GOT3 (cell line): ENCODE measurements at places on chromosomes 16 and 17.
A peak's percentile ranks its signal among the peaks of the same experiment; 100 is the strongest.

GRCh38 chr17:72672729-72673128 lies 419.8 kb downstream of the SLC39A11 start:
- no peak for DNase-seq

DNA sequence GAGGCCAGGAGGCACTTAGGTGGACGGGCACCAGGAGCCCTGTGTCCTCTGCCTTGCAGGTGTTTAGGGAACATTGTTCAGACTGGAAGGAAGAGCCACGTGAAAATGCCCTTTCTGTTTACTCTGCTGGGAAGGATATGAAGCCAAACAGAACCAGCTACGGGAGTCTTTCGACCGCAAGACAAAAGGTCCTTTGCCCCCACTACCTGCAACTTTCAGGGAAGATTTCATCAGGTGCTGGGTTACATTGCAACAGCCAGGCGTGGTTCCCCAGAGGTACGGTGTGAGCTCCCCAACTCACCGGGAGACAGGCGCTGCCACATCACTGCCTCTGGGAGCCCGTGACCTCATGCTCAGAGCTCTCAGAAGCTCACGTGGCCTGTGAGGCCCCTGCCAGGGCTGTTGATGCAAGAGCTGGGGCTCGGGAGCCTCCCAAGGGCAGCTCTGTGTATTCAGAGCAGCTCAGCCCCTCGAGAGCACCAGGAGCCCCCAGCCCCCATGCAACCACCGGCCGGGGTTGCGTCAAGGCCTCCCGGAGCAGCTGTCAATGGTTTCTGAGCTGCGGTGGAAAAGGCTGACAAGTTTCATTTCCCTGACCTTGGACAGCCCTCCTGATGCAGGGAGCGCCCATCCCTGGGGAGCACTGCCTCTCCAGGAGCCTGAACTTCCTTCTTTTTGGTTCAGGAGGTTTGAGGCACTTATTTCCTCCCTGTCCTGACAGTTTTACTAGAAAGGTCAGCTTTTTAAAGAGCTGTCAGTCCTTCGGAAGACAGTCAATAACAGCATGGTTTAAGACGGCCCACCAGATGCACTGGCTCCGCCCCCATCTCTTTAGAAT lies 42.1 kb downstream of the TBC1D16 start:
- peak; percentile 52 for DNase-seq

DNA sequence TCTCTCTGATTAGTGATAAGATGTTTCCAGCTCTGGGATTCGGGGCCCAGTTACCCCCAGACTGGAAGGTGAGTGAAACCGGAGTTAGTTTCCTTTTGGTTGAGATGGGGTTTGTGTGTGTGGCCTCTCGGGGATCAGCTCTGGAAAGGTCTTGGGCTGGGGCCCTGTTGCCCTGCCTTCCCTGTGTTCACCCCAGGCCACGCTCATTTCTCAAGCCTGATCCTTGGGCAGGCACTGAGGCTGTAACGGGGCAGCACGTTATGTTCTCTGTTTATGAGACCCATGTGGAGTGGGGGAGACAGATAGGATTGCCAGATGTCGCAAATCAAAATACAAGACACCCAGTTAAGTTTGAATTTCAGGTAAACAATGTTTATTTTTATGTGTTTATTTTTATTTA lies 35.5 kb downstream of the CPNE2 start:
- no peak for DNase-seq

DNA sequence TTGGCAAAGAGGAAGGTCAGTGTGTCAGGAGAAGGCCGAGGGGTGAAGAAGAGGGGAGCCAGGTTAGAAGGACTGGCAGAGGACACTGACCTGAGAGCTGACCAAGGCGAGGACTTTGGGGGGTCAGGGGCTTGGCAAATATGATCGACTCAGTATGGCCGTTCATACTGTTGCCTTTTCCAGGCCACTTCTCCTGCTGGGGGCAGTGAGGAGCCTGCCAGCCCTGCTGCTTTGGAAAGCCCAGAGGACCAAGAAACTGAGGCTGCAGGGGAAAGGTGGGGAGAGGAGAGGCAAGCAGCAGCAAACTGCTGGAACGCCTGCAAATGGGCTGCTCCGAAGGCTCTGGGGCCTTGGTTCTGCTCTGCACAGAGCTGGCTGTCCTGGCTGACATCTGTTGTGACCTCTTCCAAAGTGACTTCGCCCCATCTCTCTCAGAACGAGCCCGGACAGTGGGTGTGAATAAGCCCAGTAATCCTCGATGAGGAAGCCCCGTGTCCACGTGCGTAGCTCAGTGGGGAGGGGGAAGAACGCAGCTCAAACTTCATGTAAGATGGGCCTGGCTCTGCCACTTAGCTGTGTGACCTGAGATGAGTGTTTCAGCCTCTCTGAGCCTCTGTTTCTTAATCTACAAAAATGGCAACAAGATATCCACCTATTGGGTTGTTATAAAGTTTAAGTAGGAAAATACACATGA lies 111.3 kb downstream of the SALL1 start:
- DNase-seq: no peak

DNA sequence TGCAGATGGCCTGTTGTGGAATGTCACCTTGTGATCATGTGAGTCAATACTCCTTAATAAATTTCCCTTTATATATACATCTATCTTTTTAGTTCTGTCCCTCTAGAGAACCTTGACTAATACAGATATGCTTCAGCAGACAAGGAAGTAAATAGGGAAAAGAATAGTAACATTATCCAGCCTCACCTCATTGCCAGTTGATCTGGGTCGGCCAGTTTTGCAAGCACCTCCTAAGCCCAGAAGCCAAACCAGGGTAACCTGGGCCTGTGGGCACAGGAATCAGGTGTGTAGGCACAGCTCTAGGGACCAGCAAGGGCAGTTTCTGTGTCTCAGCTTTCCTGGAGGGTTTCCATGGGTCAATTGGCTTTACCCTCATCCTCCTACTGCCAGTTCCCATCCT lies 11.9 kb upstream of the CCL17 start:
- DNase-seq: no peak

DNA sequence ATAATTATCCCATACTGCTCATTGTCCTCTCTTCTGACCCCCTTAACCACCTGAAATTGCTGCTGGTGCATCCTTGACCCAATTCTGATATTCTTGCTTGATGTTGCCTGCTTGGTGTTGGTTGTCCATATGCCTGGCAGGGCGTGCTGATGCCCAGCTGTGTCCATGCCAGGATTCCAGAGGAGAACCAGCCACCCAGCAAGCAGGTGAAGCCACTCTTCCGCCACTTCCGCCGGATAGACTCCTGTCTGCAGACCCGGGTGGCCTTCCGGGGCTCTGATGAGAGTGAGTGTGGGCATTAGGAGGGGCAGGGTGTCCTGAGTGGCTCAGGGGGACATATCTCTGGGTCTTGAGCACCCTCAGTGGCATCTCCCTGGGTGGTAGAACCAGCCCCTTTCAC lies 11.4 kb downstream of the RAPGEFL1 start:
- DNase-seq: no peak

DNA sequence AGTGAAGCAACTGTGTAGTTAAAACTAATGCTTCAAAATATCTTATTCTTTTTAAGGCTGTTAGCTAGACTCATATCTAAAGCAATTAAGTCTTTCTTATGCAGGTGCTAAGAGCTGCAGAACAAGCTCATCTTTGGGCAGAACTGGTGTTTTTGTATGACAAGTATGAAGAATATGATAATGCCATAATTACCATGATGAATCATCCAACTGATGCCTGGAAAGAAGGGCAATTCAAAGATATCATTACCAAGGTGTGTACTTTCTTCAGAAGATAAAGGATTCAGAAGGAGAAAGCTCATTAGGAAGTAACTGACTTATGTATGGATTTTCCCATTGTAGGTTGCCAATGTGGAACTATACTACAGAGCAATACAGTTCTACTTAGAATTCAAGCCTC lies 23.9 kb downstream of the PTRH2 start:
- no peak for DNase-seq

GRCh38 chr17:80047176-80047575 lies 10.7 kb downstream of the CCDC40 start:
- no peak for DNase-seq

- no peak for DNase-seq
These were observed 2.6 kb downstream of the MYL11 start for GRCh38 chr16:30377050-30377811.

DNA sequence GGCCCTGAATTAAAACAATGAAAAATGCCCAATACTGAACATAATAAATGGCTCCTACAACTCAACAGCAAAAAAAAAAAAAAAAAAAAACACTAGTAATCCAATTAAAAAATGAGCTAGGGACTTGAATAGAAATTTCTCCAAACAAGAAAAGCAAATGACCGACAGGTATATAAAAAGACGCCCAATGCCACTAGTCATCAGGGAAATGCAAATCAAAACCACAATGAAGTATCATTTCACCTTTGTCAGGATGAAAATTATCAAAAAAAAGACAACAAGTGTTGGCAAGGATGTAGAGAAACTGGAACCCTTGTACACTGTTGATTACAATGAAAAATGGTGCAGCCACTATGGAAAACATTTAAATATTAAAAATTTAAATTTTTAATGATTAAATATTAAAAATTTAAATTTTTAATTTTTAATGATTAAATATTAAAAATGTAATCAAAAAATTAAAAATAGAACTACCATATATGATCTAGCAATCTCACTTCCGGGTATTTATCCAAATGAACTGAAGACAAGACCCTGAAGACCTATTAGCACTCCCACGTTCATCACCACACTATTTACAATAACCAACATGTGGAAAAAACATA lies 28.1 kb downstream of the BBS2 start:
- no peak for DNase-seq

GRCh38 chr17:40992666-40993065 lies 1.3 kb downstream of the KRTAP3-3 start:
- no peak for DNase-seq

- DNase-seq: no peak
These were observed 90.8 kb downstream of the DYNLRB2 start for GRCh38 chr16:80631581-80631980.

GRCh38 chr16:22192261-22193062 lies 13.6 kb upstream of the EEF2K start:
- DNase-seq: no peak

DNA sequence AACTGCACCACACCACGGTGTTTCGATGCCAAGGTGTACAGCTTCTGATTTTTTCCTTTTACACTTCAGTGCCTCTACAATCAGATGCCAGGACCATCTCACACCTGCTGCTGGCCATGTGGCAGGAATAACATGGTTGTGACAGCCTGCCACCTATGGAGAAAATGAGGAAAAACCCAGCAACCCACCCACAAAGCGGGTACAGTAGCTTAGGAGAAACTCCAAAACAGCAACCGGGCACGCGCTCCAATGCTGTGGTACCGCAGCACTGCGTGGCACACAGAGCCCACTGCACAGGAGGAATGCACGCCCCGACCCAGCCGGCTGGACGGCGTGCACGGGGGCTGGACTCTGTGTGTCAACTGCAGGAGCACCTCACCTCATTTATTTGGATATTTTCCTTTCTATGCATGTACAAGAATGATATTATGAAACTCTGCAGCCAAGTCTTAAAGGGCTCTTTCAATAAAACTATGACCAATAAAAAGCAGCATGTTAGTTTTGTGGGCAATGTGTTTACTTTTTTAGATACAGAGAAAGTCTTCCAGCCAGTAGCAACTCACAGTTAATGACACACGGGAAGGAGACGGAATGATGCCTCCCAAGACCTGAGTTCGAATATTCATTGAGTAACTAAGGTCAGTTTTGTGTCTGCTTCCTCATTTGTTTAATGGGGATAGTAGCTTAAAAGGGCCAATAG lies 45.9 kb downstream of the MAP1LC3B start:
- DNase-seq: no peak

- no peak for DNase-seq
These were observed 1418.3 kb downstream of the CDH11 start for GRCh38 chr16:63703612-63704011.

DNA sequence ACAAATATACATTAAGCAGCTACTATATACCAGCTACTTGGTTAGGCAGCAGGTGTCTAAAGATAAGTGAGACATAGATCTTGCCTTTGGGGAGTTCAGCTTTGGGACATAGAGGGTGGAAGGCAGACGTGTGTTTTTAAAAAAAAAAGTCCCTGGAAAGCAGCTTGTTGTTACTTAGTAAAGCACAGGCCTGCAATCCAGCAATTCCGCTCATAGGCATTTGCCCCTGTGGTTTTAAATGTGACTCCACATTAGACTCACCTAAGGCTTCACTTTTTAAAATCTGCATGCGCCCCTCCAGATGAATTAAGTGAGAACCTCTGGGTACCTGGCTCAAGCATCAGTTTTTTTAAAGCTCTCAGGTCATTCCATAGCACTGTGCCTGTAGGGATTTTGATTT lies 7.2 kb upstream of the MLYCD start:
- DNase-seq: no peak

DNA sequence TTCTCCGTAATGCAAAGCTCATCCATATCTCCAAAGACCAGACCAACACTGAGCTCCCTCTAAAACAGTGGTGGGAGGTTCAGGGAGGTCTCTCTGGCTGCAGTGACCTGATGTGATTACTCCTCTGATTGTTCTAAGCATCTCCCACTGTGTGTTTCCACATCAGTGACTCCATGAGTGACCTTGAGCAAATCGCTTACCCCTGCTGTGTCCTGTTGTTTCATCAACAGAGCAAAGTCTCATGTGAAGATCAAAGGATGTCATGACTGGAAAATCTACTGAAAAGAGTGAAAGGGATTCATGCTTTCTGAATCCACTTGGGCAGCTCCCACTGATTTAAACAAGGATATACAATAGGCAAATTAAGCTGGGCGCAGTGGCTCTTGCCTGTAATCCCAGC lies 352.9 kb downstream of the TMEM114 start:
- no peak for DNase-seq

DNA sequence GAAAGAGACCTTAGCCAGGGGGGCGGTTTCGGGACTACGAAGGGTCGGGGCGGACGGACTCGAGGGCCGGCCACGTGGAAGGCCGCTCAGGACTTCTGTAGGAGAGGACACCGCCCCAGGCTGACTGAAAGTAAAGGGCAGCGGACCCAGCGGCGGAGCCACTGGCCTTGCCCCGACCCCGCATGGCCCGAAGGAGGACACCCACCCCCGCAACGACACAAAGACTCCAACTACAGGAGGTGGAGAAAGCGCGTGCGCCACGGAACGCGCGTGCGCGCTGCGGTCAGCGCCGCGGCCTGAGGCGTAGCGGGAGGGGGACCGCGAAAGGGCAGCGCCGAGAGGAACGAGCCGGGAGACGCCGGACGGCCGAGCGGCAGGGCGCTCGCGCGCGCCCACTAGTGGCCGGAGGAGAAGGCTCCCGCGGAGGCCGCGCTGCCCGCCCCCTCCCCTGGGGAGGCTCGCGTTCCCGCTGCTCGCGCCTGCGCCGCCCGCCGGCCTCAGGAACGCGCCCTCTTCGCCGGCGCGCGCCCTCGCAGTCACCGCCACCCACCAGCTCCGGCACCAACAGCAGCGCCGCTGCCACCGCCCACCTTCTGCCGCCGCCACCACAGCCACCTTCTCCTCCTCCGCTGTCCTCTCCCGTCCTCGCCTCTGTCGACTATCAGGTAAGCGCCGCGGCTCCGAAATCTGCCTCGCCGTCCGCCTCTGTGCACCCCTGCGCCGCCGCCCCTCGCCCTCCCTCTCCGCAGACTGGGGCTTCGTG lies at the start of gene MAPT:
MAPT (plus strand) TSS at position 533 of the 763 bp plus-strand sequence. CDS start 67,784 bp downstream, outside the sequence.
- peak; percentile 82 for DNase-seq

DNA sequence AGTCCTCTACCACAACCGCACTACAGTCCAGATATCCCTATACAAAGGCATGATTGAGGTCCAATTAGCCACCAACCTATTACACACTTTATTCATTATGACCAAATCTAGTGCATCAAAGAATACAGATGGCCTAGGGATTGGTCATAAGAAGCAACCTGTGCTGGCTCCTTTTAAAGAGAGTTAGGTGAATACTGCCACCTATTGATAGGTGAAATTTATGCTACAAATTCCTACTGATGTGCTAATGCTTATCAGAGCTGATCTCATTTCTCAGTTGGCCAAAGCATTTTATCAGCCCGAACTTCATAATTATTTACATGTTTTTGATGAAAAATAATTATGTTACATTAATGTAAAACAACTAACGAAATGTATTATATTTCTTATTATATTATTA lies 166.3 kb downstream of the ANKFN1 start:
- no peak for DNase-seq
